ENCODE measurements at places on chromosomes 7 and 10.

DNA sequence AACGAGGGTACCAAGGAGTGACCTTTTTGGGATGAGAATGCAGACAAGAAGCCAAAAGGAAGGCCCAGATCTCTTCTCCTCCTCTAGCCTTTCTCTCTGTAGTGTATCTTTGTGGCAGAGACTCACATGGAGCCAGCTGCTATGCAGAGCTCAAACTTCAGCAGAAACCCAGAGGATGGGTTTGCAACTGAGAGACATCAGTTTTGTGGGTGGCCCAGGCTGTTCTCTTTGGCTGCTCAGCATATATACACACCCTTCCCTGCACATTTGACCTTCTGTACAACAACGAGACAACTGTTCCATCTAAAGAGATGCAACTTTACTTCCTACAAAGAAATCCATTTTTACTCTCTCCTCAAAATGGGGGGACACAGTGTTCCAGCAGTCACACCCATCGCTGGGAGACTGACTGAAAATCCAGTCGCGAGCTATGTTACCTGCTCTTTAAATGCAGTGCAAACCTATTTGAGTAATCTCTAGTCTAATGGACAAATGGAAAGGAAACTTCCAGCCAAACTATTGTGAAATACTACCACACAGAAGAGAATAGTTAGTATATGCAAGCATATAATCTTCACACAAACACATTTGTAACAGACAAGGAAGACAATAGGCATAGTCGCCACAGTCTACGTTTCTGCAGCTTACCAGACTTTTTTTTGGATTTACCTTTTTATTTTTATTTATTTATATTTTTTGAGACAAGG is 51.2 kb downstream of the GTF2I start:
- DNase-seq: no peak

GRCh38 chr10:48554656-48555055 is 50.2 kb downstream of the ARHGAP22 start:
- DNase-seq: no peak

DNA sequence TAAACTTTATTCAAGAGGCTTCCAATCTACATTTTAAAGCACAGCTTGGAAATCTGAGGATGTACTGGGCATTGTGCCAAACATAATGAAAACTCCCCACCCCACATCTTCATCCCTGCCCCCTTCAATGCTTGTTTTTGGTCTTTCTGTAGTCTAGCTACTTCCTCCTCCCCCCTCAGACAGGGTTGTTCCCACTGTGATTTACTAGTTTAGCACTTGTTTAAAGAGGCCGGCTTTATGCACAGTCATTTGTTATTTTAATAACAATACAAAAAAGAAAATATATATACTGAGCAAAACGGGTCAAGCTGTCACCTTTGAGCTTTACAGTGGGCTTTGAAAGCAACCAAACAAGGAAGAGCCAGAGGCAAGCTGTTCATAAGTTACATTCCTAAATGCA is 132.6 kb downstream of the CHRM2 start:
- DNase-seq: no peak

DNA sequence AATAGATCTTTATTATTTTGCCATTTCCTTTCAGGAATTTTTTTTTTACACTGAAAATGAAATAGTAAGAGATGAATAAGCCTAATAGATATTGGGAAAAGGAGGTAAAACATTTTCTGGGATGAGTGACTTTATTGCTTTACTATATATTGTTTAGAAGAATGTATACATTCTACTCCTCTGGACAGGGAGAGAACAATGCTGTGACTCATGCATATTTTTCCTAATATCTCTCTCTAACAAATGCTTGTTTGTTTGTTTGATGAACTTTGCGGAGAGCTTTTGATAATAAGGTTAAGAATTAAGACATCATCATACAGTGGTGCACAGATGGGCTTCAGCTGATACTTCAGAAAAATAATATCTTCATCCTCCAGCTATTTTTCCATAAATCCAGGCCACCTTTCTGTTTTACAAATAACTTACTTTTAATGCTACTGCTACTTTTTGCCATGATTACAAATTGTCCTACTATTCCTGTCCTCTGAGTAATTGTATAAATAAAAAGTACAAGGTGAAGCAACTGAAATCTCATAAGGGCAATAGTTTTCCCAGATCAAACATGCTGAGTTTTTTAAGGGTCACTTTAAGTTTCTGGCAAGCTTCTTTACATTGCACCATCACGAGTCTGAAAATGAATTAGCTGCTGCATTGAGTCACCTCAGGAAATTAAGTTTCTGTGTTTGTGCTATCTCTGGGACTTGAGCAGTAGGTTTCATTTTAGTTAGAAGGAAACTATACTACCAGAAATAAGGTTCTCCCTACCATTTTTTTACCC is 207.3 kb upstream of the POT1 start:
- DNase-seq: no peak

- no peak for DNase-seq
These were observed 168.0 kb downstream of the DKK1 start for GRCh38 chr10:52481986-52482555.
